Astrocyte (in vitro differentiated cells and primary cell): ENCODE measurements at places on chromosomes 11 and 22. TPM values are rescaled to one million over a fixed set of nuclear protein-coding genes. Genes with fewer than 3 reads are reported as not detected.

The SLC7A4 gene
- 0.31 and 0.93 TPM in 2 replicates for total RNA-seq

The IL10RA gene
- total RNA-seq, result 0.12 and 0.73 TPM in 2 replicates

The SYT13 gene
- 0.50 and 1.4 TPM in 2 replicates for total RNA-seq

The SOX6 gene
- total RNA-seq, result 13.2 and 16.3 TPM in 2 replicates

The SCN2B gene
- total RNA-seq, result 0.18 and 0.29 TPM in 2 replicates

The PGR gene
- total RNA-seq, result 0.17 and 0.18 TPM in 2 replicates

The CHRNA10 gene
- 1.5 and 2.1 TPM in 2 replicates for total RNA-seq

- DNase-seq, result no peak
- H3K4me1 ChIP-seq, result peaks cover 28% of the 10 kb centered on the region
- H3K27ac ChIP-seq, result peak overlapping the region; percentile 77
- H3K4me3 ChIP-seq, result peak overlapping the region; percentile 88
- peaks cover 12% of the 10 kb centered on the region for H3K36me3 ChIP-seq
- H3K27me3 ChIP-seq, result no peaks in the 10 kb centered on the region
These were observed 914 bp downstream of the INPPL1 start for GRCh38 chr11:72225411-72225951.

GRCh38 chr11:64000740-64001483 is 14.7 kb downstream of the OTUB1 start:
- peaks cover 10% of the 10 kb centered on the region for H3K4me1 ChIP-seq
- peak overlapping the region; percentile 33 for H3K4me3 ChIP-seq
- no peaks in the 10 kb centered on the region for H3K27me3 ChIP-seq
- H3K27ac ChIP-seq, result no peak overlapping the region
- no peak for DNase-seq

- no peak overlapping the region for H3K27ac ChIP-seq
- no peaks in the 10 kb centered on the region for H3K36me3 ChIP-seq
- DNase-seq, result no peak
- H3K4me3 ChIP-seq, result no peak overlapping the region
- peaks cover 24% of the 10 kb centered on the region for H3K4me1 ChIP-seq
- H3K27me3 ChIP-seq, result no peaks in the 10 kb centered on the region
These were observed 6.1 kb downstream of the TCIRG1 start for GRCh38 chr11:68044898-68045351.

- no peaks in the 10 kb centered on the region for H3K36me3 ChIP-seq
- peak; percentile 2 for DNase-seq
- H3K4me3 ChIP-seq, result no peak overlapping the region
These were observed 1065.2 kb downstream of the JRKL start for GRCh38 chr11:97454988-97455387.

DNA sequence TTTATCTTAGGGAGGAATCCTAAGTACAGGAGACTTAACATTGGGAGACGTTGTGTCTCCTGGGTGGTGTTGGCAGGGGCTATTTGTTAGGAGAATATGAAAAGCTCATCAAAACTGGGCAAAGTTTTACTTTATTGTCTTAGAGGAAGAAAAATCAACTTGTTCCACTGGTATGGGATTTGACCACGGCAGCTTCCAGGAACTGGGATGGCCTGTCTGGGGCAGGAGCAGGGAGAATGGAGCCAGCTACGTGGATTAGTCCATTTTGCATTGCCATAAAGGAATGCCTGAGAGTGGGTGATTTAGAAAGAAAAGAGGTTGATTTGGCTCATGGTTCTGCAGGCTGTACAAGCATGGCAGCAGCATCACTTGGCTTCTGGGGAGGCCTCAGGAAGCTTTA is 198.4 kb downstream of the ADAMTS15 start:
- H3K4me1 ChIP-seq, result peaks cover 19% of the 10 kb centered on the region
- H3K27ac ChIP-seq, result no peak overlapping the region
- H3K36me3 ChIP-seq, result no peaks in the 10 kb centered on the region
- H3K27me3 ChIP-seq, result no peaks in the 10 kb centered on the region
- no peak overlapping the region for H3K4me3 ChIP-seq

DNA sequence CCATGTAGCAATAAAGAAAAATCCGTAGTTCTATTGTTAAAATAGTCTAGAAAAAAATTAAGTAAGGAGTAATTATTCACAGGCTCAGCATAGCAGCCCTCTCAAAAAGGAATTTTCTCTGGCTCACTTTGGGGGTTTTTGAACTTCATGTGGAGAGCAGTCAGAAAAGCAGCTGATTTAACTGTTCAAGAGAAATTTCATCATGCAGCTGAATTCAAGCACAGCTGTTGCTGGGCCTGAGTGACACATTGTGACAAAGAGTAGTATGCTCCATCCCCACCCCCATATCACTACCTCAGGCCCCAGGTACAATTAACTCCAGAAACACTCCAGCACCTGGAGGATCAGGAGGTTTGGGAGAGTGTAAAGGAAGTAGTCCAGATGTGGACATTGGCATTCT is 272.1 kb downstream of the FAM76B start:
- no peak overlapping the region for H3K4me3 ChIP-seq
- H3K27me3 ChIP-seq, result no peaks in the 10 kb centered on the region
- H3K27ac ChIP-seq, result no peak overlapping the region
- peaks cover 14% of the 10 kb centered on the region for H3K4me1 ChIP-seq
- H3K36me3 ChIP-seq, result no peaks in the 10 kb centered on the region

- H3K36me3 ChIP-seq, result no peaks in the 10 kb centered on the region
- peaks cover 3% of the 10 kb centered on the region for H3K27me3 ChIP-seq
- no peak overlapping the region for H3K27ac ChIP-seq
- no peak overlapping the region for H3K4me3 ChIP-seq
- no peak for DNase-seq
These were observed 59.0 kb upstream of the KCNQ1OT1 start for GRCh38 chr11:2758751-2759150.

- no peak for DNase-seq
- H3K4me3 ChIP-seq, result no peak overlapping the region
- H3K27ac ChIP-seq, result no peak overlapping the region
- H3K27me3 ChIP-seq, result peaks cover 3% of the 10 kb centered on the region
- no peaks in the 10 kb centered on the region for H3K36me3 ChIP-seq
These were observed 82.4 kb downstream of the SPON1 start for GRCh38 chr11:14044916-14045315.

- no peak overlapping the region for H3K27ac ChIP-seq
- no peak for DNase-seq
- no peaks in the 10 kb centered on the region for H3K36me3 ChIP-seq
These were observed 5.8 kb upstream of the MRTFA start for GRCh38 chr22:40642316-40642715.

GRCh38 chr22:36833073-36833472 is 16.2 kb upstream of the PVALB start:
- peaks cover 3% of the 10 kb centered on the region for H3K27me3 ChIP-seq
- no peak overlapping the region for H3K27ac ChIP-seq
- H3K36me3 ChIP-seq, result no peaks in the 10 kb centered on the region
- no peaks in the 10 kb centered on the region for H3K4me1 ChIP-seq
- DNase-seq, result no peak

- H3K4me3 ChIP-seq, result no peak overlapping the region
- H3K36me3 ChIP-seq, result peaks cover 3% of the 10 kb centered on the region
- no peak overlapping the region for H3K27ac ChIP-seq
- no peak for DNase-seq
These were observed 67.2 kb upstream of the MTMR2 start for GRCh38 chr11:95991101-95991500.
